ENCODE measurements at places on chromosomes 7 and 10. TPM values are rescaled to one million over a fixed set of nuclear protein-coding genes. Genes with fewer than 3 reads are reported as not detected.

HTR5A gene
- not detected for total RNA-seq

RAPGEF5 gene
- total RNA-seq: 0.28 TPM

DNA sequence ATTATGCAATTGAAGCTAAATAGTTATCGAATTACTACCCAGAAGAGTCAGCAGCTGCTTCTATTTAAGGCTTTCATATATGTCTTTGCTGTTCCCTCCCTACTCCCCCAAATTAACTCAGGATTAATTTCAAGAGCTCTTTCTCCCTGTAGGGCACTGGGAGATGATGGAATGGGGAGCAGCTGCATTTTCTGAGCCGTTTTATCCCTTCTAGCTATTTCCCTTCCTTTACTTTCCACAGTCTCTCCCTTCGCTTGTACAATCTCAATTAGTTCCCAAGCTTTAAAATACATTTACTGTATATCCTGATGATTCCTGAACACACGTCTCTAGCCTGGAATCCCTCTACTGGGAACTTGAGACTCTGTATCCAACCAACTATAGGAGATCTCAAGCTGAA, 19.8 kb upstream of the TSPAN12 start:
- no peaks in the 10 kb centered on the region for H3K4me1 ChIP-seq
- peaks cover 2% of the 10 kb centered on the region for H3K27me3 ChIP-seq
- H3K27ac ChIP-seq: no peak overlapping the region
- DNase-seq: no peak
- H3K4me3 ChIP-seq: no peak overlapping the region

SPAG6 gene
- total RNA-seq: not detected

TMEM130 gene
- total RNA-seq: 1.1 TPM

DNA sequence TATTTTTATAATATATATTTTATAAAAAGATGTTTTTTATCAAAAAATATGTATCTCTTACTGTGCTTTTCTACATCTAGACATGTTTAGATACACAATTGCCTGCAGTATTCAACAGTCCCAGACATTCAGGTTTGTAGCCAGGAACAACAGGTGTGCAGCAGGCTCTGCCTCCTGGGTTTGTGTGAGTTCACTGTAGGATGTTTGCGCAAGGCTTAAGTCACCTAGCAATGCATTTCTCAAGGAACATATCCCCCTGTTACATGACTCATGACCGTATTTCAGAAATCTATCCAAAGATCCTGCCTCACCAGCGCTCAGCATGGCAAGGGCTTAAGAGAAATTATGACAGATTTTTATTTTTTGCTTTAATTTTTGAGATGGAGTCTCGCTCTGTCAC, 41.5 kb downstream of the PITRM1 start:
- DNase-seq: peak; percentile 65
- H3K27me3 ChIP-seq: no peaks in the 10 kb centered on the region
- peaks cover 81% of the 10 kb centered on the region for H3K36me3 ChIP-seq
- H3K4me3 ChIP-seq: no peak overlapping the region
- no peak overlapping the region for H3K27ac ChIP-seq
- no peaks in the 10 kb centered on the region for H3K4me1 ChIP-seq

- H3K27me3 ChIP-seq: peaks cover 8% of the 10 kb centered on the region
- no peak overlapping the region for H3K4me3 ChIP-seq
- no peak for DNase-seq
- H3K4me1 ChIP-seq: no peaks in the 10 kb centered on the region
Observed at GRCh38 chr10:59064759-59065539, 111.5 kb upstream of the PHYHIPL start.

STK17A gene
- total RNA-seq: 81.9 TPM

LIPN gene
- total RNA-seq: not detected

MACROH2A2 gene
- 17.4 TPM for total RNA-seq

GALNT11 gene
- total RNA-seq: 24.4 TPM

APBB1IP gene
- not detected for total RNA-seq

DNA sequence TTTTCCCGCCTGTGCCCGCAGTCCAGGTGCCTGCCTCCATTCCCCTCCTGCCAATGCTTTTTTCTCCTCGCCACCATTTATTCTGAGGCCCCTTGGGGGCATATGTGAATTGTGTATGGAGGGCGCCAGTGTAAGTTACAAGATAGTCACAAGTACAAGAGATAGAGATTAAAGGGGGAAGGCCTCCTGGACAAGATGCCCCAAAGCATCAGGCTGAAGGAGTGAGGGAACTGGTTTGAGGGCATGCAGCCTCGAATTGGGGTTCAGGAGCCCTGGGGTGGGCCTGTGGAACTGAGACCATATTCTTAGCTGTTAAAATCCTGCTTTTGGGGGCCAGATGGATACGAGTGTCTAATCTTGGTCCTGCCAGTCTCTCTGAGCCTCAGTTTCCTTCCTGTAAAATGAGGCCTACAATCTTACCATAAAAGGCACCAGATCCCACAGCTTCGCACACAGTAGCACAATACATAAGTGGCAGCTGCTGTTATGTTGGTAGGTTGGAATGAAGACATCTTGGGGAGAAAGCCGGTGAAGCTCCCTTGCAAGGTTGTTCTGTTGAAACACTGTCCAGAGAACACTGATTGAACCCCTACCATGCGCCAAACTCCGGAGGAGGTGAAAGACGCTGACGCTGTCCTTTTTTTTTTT, 545 bp upstream of the COMTD1 start:
- peaks cover 15% of the 10 kb centered on the region for H3K36me3 ChIP-seq
- peaks cover 10% of the 10 kb centered on the region for H3K4me1 ChIP-seq
- DNase-seq: no peak
- no peaks in the 10 kb centered on the region for H3K27me3 ChIP-seq
- no peak overlapping the region for H3K27ac ChIP-seq

- no peaks in the 10 kb centered on the region for H3K36me3 ChIP-seq
- H3K27ac ChIP-seq: no peak overlapping the region
- H3K4me1 ChIP-seq: no peaks in the 10 kb centered on the region
- no peak for DNase-seq
Observed at GRCh38 chr7:147332988-147333387, 1216.4 kb downstream of the CNTNAP2 start.

GRCh38 chr10:84269773-84270172, 24.9 kb downstream of the RGR start:
- DNase-seq: peak; percentile 92
- H3K4me3 ChIP-seq: no peak overlapping the region
- H3K27ac ChIP-seq: no peak overlapping the region

ALOX5 gene
- total RNA-seq: not detected

GRCh38 chr10:49783645-49784044, 21.5 kb upstream of the OGDHL start:
- peaks cover 2% of the 10 kb centered on the region for H3K27me3 ChIP-seq
- H3K4me1 ChIP-seq: no peaks in the 10 kb centered on the region
- H3K36me3 ChIP-seq: no peaks in the 10 kb centered on the region
- no peak overlapping the region for H3K27ac ChIP-seq

CLDN3 gene
- total RNA-seq: not detected

ELN gene
- 2.2 TPM for total RNA-seq

ANKRD30A gene
- not detected for total RNA-seq

- H3K4me3 ChIP-seq: no peak overlapping the region
- H3K27ac ChIP-seq: no peak overlapping the region
- peaks cover 2% of the 10 kb centered on the region for H3K4me1 ChIP-seq
Observed at GRCh38 chr7:157373493-157373892, 36.7 kb downstream of the DNAJB6 start.

CAMK2B gene
- 0.18 TPM for total RNA-seq

SFRP4 gene
- total RNA-seq: not detected

- H3K4me3 ChIP-seq: no peak overlapping the region
- H3K27ac ChIP-seq: no peak overlapping the region
- H3K4me1 ChIP-seq: no peaks in the 10 kb centered on the region
- H3K36me3 ChIP-seq: no peaks in the 10 kb centered on the region
- H3K27me3 ChIP-seq: peaks cover 6% of the 10 kb centered on the region
Observed at GRCh38 chr10:71419750-71420149, 23.0 kb downstream of the CDH23 start.

- DNase-seq: no peak
- no peak overlapping the region for H3K27ac ChIP-seq
- no peaks in the 10 kb centered on the region for H3K36me3 ChIP-seq
- H3K4me1 ChIP-seq: no peaks in the 10 kb centered on the region
- no peak overlapping the region for H3K4me3 ChIP-seq
- no peaks in the 10 kb centered on the region for H3K27me3 ChIP-seq
Observed at GRCh38 chr7:153423210-153423590, 629.0 kb upstream of the DPP6 start.

KCNIP2 gene
- total RNA-seq: not detected

DNA sequence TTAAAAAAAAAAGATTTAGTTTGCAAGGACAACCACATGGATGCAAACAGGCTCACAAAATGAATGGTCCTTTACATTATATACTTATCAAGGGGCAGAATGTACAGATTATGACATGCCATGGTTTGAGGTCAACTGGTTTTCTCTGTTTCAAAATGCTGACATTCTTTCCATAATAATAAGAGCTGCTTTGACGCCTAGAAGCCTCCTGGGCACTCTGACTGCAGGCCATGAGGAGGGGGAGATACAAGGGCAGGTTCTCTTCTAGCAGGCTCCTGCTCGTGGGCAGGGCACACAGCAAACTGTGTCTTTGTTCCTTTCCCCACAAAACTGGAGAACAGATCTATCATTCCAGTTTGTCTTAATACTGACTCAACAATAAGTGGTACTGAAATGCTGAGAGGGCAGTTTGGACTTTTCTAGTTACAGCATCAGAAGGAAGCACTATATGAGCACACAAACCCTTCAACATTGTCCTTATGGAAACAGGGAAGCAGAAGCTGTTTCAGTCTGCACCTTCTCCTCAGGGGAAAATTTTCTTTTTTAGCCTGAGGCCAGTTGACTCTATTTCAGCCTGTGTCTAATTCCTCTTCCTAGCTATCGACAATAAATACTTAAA, 314.9 kb upstream of the AOAH start:
- no peak overlapping the region for H3K4me3 ChIP-seq
- no peak overlapping the region for H3K27ac ChIP-seq
- no peaks in the 10 kb centered on the region for H3K4me1 ChIP-seq
- no peaks in the 10 kb centered on the region for H3K36me3 ChIP-seq

- H3K27me3 ChIP-seq: 0 out of 2 replicates have a peak, but pooled peaks cover 3% of the 10 kb centered on the region
- no peak overlapping the region for H3K27ac ChIP-seq
- no peaks in the 10 kb centered on the region for H3K4me1 ChIP-seq
- DNase-seq: no peak
- H3K4me3 ChIP-seq: no peak overlapping the region
Observed at GRCh38 chr7:42982604-42983115, 50.5 kb downstream of the MRPL32 start.

DNA sequence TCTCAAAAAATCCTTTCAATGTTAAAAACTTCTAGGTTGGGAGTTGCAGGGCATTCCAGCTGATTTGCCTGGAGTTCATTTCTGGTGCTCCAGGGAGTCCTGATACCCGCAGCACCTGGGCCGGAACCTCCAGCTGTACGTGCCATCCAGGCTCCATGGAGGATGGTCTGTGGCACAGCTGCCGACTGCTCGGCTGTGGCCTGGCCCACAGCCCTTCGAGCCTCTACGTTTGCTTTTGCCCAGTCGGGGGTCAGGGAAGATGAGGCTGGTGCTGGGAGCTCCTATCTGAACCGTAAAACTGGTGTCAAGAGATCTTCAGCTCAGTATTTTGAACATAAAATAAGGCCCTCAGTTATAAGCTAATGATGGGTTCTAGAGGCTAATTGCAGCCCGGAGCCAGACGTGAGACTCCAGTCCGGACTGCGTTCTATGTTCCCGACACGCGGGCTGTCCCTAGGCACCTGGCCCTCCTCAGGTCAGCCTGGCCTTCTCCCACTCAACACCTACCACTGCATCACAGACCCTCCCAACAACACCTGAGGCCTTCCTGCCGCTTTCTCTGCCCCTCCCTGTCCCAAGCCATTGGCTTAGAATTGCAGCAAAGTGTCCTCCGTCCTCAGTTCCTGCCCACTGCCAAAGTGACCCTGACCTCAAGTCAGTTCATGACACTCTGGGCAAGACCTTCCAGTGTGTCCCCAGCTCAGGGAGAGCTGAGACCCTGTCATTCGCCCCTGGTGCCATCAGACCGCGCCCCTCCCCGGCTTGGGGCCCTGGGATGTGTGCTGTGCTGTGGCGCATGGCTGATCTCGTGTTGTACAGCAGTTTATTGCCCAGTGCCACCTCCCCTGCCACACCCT, 64.2 kb upstream of the DNAJB6 start:
- no peak overlapping the region for H3K4me3 ChIP-seq
- H3K27ac ChIP-seq: peak overlapping the region; percentile 93
- H3K27me3 ChIP-seq: no peaks in the 10 kb centered on the region
- H3K36me3 ChIP-seq: peaks cover 19% of the 10 kb centered on the region
- H3K4me1 ChIP-seq: peaks cover 22% of the 10 kb centered on the region

PAPOLB gene
- under 0.01 TPM for total RNA-seq

GRCh38 chr7:19107356-19108146, 9.9 kb downstream of the TWIST1 start:
- no peaks in the 10 kb centered on the region for H3K27me3 ChIP-seq
- H3K27ac ChIP-seq: peak overlapping the region; percentile 52
- H3K36me3 ChIP-seq: no peaks in the 10 kb centered on the region
- H3K4me1 ChIP-seq: peaks cover 6% of the 10 kb centered on the region
- peak; percentile 68 for DNase-seq
- H3K4me3 ChIP-seq: peak overlapping the region; percentile 45

GRCh38 chr7:118452128-118452527, 227.6 kb downstream of the ANKRD7 start:
- no peaks in the 10 kb centered on the region for H3K27me3 ChIP-seq
- H3K27ac ChIP-seq: no peak overlapping the region
- H3K36me3 ChIP-seq: no peaks in the 10 kb centered on the region
- no peak overlapping the region for H3K4me3 ChIP-seq

GRCh38 chr7:18974803-18975202, 142.6 kb downstream of the TWIST1 start:
- peaks cover 2% of the 10 kb centered on the region for H3K4me1 ChIP-seq
- H3K36me3 ChIP-seq: no peaks in the 10 kb centered on the region
- no peak overlapping the region for H3K27ac ChIP-seq
- DNase-seq: peak; percentile 78
- no peaks in the 10 kb centered on the region for H3K27me3 ChIP-seq
- H3K4me3 ChIP-seq: no peak overlapping the region

SGCE gene
- total RNA-seq: 36.4 TPM

ZNF789 gene
- 4.2 TPM for total RNA-seq

DNA sequence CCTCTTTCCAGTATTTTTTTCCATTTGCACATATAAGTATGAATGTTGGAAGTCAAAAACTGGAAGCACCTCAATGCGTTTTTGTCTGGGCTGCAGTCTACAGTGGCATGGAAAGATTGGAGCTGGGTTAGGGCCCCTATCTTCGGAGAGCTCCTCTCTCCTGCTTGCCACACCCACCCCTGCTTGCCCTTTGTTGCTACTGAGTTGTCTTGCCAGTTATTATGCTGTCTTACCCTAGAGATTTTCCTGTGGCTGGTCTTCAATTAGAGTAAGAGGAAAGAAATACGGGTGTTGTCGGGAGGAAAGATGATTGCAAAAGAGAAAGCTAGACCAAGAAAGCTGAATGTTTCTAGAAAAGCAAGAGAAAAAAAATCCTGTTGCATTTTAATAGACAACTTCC, 228.9 kb upstream of the CELF2 start:
- no peak for DNase-seq
- no peak overlapping the region for H3K4me3 ChIP-seq
- H3K27me3 ChIP-seq: no peaks in the 10 kb centered on the region
- no peaks in the 10 kb centered on the region for H3K36me3 ChIP-seq

DNA sequence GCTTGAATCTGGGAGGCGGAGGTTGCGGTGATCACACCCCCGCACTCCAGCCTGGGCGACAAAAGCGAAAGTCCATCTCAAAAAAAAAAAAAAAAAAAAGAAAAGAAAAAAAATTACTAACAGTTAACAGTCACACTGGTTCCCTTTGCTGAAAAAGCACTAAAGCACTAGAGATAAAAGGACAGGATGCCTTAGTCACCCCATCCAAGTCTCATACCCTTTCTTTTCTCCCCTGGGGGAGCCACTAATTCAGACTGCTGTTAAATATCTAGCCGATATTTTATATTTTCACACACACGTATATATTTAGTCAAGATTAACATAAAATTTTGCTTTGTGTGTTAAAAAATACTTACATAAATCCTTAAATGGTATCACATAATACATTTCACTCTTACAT, 25.2 kb downstream of the BAIAP2L1 start:
- no peak overlapping the region for H3K4me3 ChIP-seq
- DNase-seq: no peak
- H3K27ac ChIP-seq: no peak overlapping the region
- no peaks in the 10 kb centered on the region for H3K27me3 ChIP-seq

Data from IMR-90 (cell line).